Fibroblast of mammary gland (primary cell): ENCODE measurements at places on chromosomes 2 and 18.

- no peak for DNase-seq
Measured at GRCh38 chr2:118903551-118904479, 38.2 kb upstream of the MARCO start.

- no peak for DNase-seq
Measured at GRCh38 chr2:226330206-226330605, 469.4 kb downstream of the IRS1 start.

DNA sequence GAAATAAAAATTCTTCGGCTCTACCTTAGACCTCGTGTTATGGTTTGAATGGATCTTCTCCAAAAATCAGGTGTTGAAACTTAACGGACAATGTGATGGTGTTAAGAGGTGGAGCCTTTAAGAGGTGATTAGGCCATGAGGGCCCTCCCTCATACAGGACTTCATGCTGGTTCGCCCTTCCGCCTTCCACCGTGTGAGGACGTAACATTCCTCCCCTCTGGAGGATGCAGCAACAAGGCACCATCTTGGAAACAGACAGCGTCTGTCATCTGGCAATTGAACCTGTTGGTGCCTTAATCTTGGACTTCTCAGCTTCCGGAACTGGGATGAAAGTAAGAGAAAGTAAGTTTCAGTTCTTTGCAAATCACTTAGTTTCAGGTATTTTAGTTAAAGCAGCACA is 126.3 kb upstream of the SPRED2 start:
- no peak for DNase-seq

- peak; percentile 89 for DNase-seq
Measured at GRCh38 chr2:215401896-215402379, 33.9 kb downstream of the FN1 start.

DNA sequence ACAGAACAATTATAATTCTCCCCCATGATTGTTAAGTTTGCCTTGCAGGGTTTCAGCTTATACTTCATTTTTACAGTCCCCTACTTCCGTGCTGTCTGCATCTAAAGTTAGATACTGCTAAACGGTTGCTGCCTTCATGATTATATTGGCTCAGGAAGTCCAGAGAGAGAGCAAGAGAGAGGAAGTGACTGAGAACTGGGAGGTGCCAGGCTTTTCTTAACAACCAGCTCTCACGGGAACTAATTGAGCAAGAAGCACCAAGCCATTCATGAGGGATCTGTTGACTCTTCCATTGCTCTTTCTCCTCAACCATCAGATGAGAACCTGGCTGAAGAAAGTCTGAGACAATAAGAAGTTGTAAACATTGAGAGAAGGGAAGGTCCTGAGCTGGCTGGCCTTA is 125.5 kb upstream of the SIX2 start:
- DNase-seq, result peak; percentile 69

GRCh38 chr18:49161627-49162026 is 210.9 kb upstream of the SMAD7 start:
- peak; percentile 33 for DNase-seq

- DNase-seq, result no peak
Measured at GRCh38 chr2:151153601-151154000, 108.1 kb downstream of the RBM43 start.

- no peak for DNase-seq
Measured at GRCh38 chr2:223223156-223223555, 171.2 kb downstream of the KCNE4 start.

DNA sequence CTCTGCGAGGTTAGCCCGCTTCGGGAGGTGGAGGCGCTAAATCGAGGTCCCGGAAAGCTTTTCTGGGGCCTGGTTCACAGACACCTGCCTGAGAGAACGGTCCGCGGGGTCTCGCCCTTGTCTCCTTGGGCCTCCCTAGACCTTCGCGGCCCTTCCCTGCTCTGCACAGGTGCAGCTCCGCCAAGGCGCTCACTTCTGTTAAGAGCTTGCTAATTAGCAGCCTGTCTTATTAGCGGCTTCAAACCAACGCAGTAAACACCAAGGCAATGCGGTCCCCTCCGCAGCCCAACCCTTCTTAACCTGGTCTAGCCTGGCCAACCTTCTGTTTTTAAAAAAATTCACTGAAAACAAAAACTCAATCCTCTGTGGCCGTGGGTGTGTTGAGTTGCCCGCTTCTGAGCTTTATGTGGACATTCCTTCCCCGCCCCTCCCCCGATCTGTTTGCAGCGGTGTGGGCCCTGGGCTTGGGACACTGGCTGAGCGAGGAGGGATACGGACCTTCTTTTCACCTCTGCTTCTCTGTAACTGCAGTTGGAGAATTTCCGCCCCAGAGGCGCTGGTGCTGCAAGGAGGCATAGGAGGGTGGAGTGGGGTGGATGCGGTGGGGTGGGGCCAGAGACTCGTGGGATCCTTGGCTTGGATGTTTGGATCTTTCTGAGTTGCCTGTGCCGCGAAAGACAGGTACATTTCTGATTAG is 3.4 kb upstream of the HOXD4 start:
- no peak for DNase-seq

DNA sequence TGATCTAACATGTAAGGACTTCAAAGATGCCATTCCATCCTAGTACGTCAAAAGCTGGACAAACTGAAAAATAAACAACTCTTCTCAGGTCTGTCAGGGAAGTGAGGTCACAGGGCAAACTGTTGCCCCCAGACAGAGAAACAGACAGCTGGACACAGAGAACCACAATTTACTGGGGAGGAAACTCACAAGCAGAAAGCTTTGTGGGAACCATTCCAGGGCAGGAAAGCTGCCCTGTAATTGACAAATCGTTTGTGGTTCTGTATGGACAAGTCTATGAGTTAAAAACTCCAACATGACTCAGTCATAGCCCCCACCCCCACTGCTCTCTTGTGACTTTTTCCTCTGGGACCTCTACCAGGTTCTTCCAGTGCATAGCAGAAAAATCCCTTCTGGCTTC is 28.4 kb downstream of the MCEE start:
- DNase-seq, result peak; percentile 92

- no peak for DNase-seq
Measured at GRCh38 chr2:218315397-218315796, 23.1 kb upstream of the TMBIM1 start.

DNA sequence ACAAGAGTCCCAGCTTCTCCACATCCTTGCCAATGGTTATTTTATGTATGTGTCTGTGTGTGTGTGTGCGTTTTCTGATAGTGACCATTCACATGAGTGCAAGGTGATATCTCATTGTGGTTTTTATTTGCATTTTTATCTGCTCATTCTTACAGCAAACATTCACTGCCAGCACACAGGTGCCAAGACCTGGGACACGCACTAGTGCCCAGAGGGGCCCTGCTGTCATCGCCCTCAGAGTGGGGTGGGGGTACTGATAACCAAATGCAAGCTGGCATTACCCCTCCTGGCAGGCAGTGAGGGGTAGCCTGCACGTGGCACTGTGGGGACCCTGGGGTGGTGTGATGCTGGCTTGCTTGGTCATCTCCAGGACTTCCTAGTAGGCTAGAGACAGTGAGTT is 285.4 kb downstream of the LPIN1 start:
- DNase-seq, result no peak

DNA sequence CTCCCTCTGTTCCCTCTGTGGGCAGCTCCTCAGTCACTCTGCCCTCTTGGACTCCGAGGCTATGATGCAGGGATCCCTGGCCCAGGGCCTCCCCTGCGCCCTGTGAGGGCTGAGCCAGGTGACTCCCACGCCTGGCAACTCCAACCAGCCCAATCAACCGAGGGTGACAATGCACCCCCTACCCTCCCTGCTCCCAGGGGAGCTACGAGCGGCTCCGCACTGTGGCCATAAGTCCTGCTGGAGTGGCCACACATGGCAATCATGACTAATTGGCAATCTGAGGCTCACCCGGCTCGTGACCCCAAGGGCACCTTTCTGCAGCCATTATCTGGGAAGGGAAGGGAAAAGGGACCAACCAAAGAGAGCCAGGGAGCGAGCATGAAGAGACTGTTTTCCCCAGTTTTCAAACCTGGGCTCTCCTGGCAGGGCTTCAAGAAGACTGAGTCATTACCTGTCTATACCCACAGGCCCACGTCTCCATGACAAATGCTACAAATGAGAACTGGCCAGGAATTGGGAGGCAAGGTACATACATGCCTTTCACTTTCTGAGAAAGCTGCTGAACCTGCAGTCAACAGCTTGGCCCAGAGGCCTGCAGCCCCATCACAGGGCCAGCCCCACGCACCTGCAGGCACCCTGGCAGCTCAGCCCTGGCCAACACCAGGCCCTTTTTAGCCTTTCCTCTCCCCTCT is 45.1 kb downstream of the RPL31 start:
- peak; percentile 23 for DNase-seq

- DNase-seq, result no peak
Measured at GRCh38 chr2:114066186-114066747, 176.4 kb downstream of the ACTR3 start.

DNA sequence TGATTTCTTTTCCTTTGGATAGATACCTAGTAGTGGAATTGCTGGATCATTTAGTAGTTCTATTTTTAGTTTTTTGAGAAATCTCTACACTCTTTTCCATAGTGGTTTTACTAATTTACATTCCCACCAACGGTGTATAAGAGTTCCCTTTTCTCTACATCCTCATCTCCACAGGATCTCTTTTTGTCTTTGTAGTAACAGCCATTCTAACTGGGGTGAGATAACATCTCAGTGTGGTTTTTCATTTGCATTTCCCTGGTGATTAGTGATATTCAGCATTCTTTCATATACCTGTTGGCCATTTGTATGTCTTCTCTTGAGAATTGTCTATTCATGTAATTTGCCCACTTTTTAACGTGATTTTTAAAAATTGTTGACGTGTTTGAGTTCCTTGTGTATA is 13.8 kb downstream of the RFTN2 start:
- no peak for DNase-seq

- DNase-seq, result no peak
Measured at GRCh38 chr2:126518196-126518595, 137.8 kb upstream of the GYPC start.

DNA sequence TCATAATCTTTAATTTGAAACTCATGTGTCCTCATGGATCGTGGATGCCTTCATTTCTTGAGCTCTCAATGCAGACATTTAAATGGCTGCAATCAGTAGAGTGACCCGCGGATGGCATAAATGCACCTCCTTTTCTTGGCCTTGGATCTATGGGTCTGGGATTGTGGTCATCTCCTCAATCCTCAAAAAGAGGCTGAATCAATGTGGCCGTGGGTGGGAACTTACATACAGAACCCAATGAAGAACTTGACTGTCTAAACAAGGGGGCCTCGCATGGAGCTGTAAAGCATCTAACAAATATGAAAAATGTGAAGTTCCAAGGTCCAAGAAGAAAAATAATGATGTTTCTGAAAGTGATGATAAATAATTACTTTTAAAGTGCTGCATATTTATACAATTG is 2.9 kb downstream of the HOXD13 start:
- no peak for DNase-seq

- DNase-seq, result no peak
Measured at GRCh38 chr18:49651033-49651432, 89.2 kb downstream of the LIPG start.

GRCh38 chr2:2708575-2709430 is 377.7 kb upstream of the MYT1L start:
- no peak for DNase-seq

DNA sequence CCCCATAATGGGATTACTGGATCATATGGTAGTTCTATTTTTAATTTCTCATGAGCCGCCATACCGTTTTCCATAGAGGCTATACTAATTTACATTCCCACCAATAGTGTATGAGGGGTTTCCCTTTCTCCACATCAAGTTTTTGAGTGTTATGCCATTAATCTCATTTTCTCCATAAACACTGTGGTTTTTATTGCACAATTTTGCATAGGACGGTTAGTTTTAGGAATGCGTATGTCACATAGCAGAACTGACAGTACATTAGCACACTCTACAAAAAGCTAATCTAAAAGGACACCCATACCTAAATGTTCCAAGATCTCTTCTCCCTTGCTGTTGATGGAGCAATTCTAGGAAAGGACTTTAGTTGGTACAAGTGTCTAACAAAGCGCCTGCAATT is 32.5 kb downstream of the DARS1 start:
- no peak for DNase-seq

DNA sequence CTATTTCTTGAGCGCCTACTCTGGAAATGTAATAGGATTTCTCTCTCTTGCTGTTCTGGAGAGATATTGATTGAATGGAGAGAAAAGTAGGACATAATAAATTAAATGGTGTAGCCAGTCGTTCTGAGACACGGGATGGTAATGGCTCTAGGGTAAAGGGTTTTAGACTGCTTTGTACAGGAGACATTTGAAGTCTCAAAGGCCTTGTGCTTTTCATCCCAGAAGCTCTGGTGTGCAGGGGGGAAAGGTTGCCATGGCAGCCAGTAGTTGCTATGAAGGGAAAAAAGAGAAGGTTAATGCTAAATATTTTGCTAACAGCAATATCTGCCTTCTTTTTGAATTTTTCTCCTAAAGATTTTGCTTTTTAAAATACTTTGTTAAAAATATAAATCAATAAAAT is 359.3 kb downstream of the RIT2 start:
- no peak for DNase-seq

GRCh38 chr2:29755829-29756228 is 165.6 kb downstream of the ALK start:
- no peak for DNase-seq

GRCh38 chr18:25735459-25735858 is 355.0 kb downstream of the SS18 start:
- no peak for DNase-seq

DNA sequence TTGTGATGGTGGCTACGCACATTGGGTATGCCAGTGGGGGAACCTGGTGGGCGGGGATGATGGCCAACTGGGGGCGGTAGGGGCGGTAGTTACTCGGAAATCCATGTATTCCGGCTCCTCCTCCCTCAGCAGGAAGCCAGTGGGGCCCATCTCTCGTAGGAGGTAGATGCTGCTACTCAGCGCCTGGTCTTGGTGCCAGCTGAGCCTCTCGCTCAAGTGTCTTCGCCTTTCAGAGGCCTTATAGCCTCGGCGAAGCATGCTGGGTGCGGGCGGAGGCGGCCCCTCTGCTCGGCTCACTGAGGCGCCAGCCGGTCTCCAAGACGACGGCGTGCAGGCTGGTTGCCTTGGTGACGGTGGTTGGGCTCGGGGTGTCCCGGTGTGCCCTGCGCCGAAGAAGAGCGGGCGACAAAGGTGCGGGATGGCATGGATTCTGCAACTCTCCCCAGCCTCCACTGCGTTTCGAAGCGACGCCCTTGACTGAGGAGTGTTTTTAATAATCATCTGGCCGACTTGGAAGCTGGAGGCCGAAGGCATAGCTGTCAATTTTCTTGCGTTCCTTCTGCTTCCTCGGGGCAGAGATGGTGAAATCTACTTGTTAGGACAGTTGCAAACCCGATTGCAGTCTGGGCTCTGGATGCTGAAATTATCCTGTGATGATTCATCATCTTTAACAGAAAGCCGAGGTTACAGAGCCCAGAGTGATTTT is at the start of gene ZSWIM2:
ZSWIM2 (minus strand) TSS at position 298 of the 706 bp plus-strand sequence; CDS start at position 258, 40 bp downstream.
- DNase-seq, result peak; percentile 87

DNA sequence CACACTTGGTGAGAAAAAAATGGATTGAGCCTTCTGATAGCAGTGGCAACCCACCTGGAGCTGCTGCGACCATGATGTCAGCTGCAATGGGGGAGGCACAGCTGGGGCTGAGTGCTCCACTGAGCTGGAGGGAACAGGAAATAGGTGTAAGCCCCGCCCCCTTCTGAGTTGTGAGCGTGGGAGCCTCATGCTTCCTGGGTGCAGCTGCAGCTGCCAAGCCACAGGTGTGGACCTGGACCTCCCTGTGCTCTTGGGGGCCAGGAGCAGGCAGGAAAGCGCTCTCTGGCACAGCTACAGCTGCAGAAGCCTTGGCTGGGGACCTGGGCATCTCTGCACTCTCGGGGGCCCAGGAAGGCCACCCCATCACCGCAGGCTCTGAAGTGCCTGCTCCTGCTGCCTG is 970.6 kb downstream of the DCDC2C start:
- no peak for DNase-seq
